Fibroblast of skin of left biceps (primary cell): ENCODE measurements at places on chromosomes 13 and 19.
A peak's percentile ranks its signal among the peaks of the same experiment; 100 is the strongest.

DNA sequence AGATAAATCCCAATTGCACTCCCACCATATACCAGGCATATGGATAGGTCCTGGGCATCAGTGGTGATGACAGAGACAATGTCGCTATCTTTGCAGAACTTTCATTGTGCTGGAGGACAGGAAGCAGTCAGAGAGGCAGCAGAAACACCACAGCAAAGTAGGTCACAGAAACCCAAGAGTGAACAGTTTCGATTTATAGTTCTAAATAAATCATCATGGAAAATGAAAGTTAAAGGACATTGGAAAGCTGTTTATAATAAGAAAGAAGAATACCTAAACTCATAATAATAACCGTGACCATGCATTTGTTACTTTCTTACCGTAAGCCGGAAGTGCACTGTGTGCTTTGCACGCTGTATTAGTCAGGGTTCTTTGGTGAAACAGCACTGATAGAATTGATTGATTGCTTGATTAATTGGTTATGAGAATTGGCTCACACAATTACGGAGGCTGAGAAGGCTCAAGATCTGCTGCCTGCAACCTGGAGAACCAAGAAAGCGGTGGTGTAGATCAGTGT, 38.9 kb downstream of the ALOX5AP start:
- no peak for DNase-seq

- DNase-seq: no peak
Observed at GRCh38 chr19:33712268-33712667, 84.4 kb upstream of the KCTD15 start.

DNA sequence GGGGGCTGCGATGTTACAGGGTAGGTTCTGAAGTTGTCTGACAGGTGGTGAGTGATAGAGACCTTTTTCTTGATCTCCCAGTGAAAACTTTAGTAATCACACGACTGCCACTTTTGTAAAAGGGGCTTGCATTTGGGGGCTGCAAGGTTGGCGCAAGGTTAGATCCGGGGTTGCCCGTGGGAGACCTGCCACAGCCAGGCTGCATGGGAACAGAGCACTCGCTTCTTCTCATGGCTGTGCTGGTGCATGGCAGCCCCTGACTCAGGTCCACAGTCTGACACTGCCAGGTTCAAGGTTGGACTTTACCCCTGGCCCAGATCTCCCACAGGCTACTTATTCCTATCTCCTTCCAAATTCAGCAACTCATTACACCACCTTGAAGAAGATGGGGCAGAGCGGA, 1190.4 kb downstream of the UQCRFS1 start:
- DNase-seq: no peak

DNA sequence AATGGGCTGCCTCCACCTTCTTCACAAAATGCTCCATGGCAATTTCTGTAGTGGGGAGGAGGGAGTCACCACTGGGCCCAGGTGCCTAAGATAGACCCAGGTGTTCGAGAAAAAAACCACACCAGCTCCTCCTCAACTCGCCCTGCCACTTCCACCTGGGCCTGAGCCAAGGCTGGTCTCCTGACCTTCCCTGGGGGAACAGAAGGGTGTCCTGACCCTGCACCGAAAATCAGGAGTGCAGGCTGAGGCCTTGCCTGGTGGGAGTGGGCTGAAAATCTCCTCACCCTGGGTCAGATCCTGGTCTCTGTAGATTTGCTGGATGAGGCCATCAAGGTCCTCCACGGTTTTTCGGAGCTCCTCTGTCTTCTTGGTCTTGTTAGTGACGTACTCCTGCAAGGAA, 17.6 kb upstream of the AKAP8 start:
- no peak for DNase-seq

GRCh38 chr13:20714563-20715329, 11.2 kb downstream of the IL17D start:
- peak; percentile 68 for DNase-seq

GRCh38 chr13:94270556-94270955, 208.9 kb downstream of the DCT start:
- no peak for DNase-seq

- no peak for DNase-seq
Observed at GRCh38 chr13:23763318-23763717, 125.9 kb downstream of the MIPEP start.

- no peak for DNase-seq
Observed at GRCh38 chr13:40113643-40114304, 458.3 kb downstream of the COG6 start.

DNA sequence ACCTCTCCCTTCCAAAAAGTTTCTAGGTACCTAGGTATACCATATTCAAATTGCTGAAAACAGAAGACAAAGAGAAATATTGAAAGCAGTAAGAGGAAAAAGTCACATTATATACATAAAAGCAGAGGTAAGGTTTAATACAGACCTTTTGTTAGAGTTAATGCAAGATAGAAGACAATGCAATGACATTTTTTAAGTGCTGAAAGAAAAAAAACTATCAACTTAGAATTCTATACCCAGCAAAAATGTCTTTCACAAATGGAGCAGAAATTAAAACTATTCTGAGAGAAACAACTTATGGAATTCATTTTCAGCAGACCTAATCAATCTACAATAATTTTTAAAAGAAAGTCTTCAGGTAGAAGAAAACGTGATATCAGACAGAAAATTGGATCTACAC, 77.2 kb downstream of the CRYL1 start:
- DNase-seq: no peak

GRCh38 chr19:34213283-34213682, 41.0 kb downstream of the LSM14A start:
- DNase-seq: no peak

DNA sequence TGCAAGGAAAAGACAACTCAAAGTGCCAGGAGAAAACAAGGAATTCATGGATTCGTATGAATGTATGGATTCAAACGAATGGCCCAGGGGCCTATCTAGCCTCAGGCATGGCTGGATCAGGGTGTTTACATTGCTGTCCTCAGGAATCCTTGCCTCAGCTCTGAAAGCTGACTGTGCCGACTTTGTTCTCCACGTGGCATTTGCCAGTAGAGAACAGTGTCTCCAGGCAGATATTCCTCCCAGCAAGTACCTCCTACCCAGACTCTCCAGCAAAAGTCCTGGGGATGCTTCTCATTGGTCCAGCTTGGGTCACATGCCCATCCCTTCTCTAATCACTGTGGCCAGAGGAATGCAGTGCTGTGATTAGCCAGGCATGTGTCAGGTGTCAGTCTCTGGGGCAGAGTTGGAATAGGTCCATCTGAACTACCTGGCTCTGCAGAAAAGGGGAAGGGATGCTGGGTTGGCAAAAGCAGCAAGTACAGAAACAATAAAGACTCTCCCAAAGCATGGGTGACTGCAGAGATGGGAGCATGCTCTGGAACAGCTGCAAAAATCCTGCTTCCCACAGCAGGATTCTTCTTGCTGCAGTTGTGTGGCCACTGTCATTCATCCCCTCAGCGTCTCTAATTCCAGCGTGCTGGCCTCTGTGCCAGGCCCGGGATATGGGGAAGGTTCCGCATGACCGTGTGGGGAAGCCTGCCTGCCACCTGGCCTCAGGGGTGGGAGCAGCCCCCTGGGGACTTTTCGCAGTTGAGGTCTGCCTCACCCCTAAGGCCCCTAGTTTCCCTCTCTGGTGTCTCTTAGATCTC, 30.0 kb downstream of the CCNE1 start:
- no peak for DNase-seq

GRCh38 chr13:45623516-45624090, 8.1 kb upstream of the ERICH6B start:
- DNase-seq: no peak

DNA sequence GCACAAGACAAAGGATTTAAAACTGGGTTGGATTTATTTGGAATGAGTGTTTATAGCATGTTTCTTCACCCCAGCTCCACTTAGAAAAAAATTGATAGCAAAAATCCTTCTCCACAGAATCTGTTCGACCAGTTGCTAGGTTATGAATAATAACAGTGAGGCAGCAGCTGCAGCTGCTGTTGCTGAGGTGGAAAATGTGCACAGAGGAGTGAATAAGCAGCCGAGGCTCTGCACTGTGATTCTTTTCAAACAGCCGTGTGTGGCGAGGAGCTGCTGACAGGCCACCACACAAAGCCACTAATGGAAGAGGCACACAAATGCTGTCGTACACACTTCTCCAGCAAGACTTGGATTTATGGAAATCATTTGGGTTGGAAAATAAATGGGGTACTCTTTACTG, 6.4 kb upstream of the RASL11A start:
- DNase-seq: no peak
